AG04449 (cell line): ENCODE measurements at places on chromosomes 7 and 10.
A peak's percentile ranks its signal among the peaks of the same experiment; 100 is the strongest.

GRCh38 chr10:60948851-60949250, 4.9 kb upstream of the RHOBTB1 start:
- no peak for DNase-seq

GRCh38 chr7:44320141-44320540, 5.3 kb downstream of the CAMK2B start:
- DNase-seq: no peak

- peak; percentile 17 for DNase-seq
Measured at GRCh38 chr10:87700031-87700796, 40.5 kb downstream of the PAPSS2 start.

DNA sequence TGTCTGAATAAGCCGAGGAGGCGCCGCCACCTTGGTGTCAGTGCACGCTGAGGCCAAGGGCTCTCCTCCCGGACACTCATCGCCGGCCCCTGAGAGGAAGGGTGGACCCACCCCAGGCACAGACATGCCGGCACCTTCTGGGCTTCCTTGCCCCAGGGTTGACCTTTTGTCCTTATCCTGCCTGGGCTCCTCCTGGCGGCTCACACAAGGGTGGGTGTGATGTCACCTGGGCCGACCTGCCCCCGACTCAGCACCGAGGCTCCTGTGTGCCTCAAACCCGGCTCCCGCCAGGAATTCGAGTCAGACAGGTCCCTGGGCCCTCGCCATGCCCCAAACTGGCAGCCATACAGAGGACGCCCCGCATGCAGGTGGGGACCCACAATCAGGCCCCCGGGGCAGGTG, 17.7 kb upstream of the CFAP46 start:
- no peak for DNase-seq

GRCh38 chr7:50212666-50213621, 91.6 kb upstream of the IKZF1 start:
- no peak for DNase-seq

GRCh38 chr10:31011017-31011664, 20.5 kb downstream of the ZNF438 start:
- DNase-seq: no peak

DNA sequence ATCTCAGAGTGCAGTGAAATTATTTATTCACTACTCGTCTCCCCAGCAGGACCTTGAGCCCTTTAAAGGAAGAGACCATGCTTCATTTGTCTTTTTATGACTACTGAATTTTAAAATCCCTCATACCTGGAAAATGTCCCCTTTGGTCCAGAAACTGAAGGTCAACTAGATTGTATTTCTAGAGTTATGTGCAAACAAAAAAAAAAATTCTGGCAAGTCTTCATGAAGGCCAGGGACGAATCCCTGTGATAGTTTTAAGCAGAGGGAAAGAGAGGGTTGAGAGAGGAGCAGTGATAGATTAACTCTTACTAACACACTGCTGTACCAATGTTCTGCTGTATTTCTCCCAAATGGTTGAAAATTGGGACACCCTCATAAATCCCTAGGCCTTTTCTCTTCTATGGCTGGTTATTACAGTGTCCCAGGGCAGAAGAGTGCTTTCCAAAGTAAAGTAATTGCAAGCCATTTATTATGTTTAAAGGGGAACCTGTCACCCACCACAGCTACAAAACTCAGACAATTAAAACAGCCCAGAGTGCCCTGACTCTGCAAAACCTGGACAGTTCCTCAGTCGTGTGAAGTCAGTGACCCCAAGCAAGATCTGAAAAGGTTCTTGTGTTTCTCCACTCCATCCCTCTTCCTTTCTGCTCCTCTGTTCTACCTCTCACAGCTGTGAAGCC, 182.8 kb upstream of the AOAH start:
- DNase-seq: no peak

DNA sequence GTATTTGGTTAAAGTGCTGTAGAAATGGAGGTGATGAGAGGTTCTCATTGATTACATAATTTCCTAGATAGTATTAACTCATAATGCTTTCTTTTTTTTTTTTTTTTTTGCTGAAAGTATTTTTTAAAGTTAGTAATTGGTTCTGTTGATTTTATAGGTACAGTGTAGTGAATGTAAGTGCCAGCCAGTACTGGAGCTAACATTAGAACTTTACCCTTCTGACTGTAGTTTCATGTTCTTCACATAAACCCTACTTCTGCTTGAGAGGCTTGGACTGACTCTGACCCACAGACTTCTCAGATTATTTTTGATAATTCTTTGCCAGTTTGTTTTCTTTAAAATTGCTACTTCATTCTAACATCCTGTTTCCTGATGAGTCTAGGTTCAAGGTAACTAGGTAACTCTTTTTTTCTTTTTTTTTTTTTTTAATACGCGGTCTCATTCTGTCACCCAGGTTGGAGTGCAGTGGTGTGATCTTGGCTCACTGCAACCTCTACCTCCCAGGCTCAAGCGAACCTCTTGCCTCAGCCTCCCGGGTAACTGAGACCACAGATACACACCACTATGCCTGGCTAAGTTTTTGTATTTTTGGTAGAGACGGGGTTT, 92.2 kb upstream of the OIT3 start:
- DNase-seq: no peak

DNA sequence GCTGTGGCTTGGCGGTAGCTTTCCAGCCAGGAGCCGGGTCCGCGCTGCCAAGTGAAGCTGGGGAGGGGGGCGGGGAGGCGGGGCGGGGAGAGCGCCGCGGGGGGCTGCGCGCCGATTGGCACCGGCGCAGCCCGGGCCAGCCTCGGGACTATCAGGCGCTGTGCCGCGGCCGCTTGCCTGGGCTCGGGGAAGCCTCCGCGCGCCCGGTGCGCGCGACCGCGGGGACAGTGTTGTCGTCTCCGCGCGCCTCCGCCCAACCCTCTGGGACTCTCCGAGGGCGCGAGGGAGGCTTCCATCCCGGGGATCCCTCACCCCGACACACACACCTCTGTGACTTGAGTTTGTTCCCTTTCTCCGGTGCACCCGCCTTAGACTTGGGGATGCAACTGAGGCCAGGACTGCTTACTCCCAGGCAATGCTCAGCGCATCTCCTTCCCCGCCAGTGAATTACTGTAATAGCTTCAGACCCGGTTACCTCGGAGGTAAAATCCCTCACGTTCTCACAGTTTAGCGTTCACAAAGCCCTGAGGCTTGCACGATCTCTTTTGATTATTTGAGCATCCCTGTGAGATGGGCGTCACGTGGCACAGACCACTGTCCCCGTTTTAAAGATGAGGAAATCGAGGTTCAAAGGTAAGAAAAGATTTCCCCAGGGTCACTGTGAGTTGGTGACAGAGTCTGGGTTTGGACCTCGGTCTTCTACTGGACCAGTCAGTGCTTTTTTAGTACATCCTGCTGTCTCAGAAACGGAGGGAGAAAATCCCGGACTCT, at the start of gene NKX1-2:
NKX1-2 (minus strand) TSS at position 24 of the 771 bp plus-strand sequence. CDS start 92 bp downstream, outside the sequence.
- no peak for DNase-seq

DNA sequence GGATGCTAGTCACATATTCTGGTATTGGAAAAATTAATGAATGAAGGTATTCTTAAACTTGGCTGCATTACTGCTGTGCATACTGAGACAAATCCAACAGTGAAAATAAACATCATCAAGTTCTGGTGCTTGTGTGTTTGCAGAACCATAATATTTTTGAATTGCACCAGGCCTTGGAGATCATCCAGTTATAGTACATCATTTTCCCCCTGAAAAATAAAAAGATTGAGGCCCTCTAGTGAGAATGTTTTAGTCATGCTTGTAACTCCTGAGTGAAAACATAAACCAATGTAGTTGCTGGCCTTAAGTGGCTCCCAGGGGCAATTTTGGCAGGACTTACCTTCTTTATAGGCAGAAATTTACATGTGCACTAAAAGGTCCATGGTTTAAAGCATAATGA, 218.8 kb upstream of the TMEM229A start:
- DNase-seq: no peak

DNA sequence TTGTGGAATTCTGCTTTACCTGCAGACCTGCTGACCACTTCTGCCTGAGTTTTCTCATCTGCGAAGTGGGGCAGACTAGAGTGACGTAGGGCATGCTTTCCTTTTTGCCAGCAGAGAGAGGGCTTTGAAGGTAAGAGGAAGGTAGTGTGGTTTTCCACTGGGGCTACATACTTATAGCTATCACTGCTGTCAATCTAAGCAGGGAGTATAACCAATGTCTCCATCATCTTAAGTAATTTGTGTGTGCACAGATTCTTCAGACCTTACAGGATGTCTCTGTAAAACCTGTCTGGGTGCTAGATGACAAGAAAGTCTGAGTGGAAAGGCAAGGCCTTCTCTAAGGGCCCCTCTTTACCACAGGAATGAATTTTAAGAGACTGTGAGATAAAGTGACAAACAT, 106.8 kb downstream of the RBM20 start:
- no peak for DNase-seq

GRCh38 chr7:51187941-51188340, 128.7 kb downstream of the COBL start:
- DNase-seq: no peak

GRCh38 chr7:19112274-19113001, 5.0 kb downstream of the TWIST1 start:
- peak; percentile 65 for DNase-seq

GRCh38 chr10:93718937-93719725, 16.7 kb upstream of the FRA10AC1 start:
- DNase-seq: no peak

DNA sequence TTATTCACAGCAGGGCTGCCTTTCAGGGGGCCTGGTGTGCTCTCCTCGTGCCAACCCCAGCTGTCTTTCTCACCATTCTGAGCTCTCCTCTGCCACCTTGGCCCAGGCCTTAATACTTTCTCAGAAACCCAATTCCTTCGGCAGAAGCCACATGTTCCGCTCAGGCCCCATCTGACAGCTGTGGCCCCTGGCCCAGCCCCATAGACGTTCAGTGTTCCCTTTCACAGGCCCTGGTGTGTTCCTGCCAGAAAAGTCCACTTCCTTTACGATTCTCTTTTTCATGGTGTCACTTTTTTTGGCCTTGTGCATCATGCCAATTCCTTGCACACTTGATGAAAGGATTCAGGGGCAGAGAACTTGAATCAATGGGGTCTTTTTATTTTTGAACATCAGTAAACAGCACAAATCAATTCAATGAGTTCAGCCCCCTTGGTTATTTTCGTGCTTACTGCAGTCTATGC, 15.9 kb upstream of the GPNMB start:
- DNase-seq: no peak

GRCh38 chr7:101916041-101916800, 98.8 kb downstream of the CUX1 start:
- no peak for DNase-seq

- DNase-seq: no peak
Measured at GRCh38 chr7:108590606-108591005, 20.9 kb downstream of the DNAJB9 start.

- DNase-seq: no peak
Measured at GRCh38 chr10:33120275-33120674, 162.2 kb upstream of the ITGB1 start.

DNA sequence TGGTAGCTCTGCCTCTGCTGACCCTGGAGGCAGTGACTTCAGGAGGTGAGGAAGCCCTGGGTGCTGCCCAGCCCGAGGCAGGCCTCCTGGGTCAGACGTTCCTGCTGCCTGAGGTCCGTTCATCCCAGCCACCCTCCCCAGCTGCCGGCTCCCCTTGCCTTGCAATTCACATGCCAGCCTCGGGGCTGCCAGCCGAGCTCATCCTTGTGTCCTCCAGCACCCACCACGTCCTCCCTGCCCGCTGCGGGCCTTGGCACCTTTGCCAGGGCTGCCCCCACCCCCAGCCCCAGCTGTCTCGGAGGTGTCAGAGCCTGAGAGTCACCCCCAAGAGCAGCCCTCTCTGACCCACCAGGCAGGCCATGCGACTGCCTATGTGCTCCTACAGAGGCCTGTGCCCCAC, 162.1 kb upstream of the RNF32 start:
- DNase-seq: no peak

- DNase-seq: no peak
Measured at GRCh38 chr7:75739796-75740672, 1.3 kb upstream of the HIP1 start.

GRCh38 chr7:69651101-69651590, 52.9 kb downstream of the AUTS2 start:
- DNase-seq: no peak

GRCh38 chr10:47143072-47143471, 156.9 kb upstream of the GDF10 start:
- no peak for DNase-seq

GRCh38 chr10:91043173-91043910, 122.5 kb upstream of the ANKRD1 start:
- DNase-seq: no peak

GRCh38 chr10:33428682-33429081, 94.2 kb upstream of the NRP1 start:
- no peak for DNase-seq

GRCh38 chr7:28005075-28005846, 175.3 kb downstream of the JAZF1 start:
- no peak for DNase-seq

DNA sequence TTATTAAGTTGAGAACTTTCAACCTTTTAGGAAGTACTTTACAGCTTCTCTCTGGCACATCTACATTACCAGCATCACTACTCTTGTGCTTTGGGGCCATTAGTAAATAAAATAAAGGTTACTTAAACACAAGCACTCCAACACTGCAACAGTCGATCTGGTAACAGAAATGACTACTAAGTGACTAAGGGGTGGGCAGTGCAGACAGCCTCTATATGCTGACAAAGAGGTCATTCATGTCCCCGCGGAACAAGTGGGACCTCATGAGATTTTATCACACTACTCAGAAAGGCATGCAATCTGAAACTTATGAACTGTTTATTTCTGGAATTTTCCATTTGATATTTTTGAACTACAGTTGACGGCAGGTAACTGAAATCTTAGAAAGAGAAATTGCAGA, 111.3 kb upstream of the DNAJB12 start:
- DNase-seq: no peak

- DNase-seq: no peak
Measured at GRCh38 chr10:72337039-72337629, 17.6 kb downstream of the DNAJB12 start.

- no peak for DNase-seq
Measured at GRCh38 chr7:98315318-98315993, 34.0 kb downstream of the BRI3 start.

GRCh38 chr7:44615149-44615611, 8.8 kb downstream of the OGDH start:
- DNase-seq: no peak

DNA sequence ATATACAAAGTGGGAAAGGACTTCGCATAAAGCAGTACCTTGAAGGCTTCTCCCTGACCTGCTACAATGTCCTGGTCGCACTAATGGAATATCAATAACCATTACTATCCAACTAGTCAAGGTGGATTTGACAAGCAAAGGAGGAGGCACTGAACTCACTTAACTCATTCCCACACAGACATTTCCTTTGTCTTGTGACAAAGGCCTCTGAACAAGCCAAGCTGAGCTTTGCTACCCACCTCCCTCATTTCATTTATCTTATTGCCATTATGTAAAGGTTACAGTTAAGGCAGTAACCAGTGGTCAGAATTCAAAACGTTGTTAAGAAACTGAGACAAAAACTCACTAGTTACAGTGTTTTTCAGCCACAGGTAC, 7.3 kb downstream of the ELMO1 start:
- DNase-seq: no peak

GRCh38 chr7:24881623-24882022, 98.4 kb downstream of the OSBPL3 start:
- no peak for DNase-seq
